Hippocampal formation (tissue), 2 donors: ENCODE measurements at places on chromosomes 5 and 9.
A peak's percentile ranks its signal among the peaks of the same experiment; 100 is the strongest.

- no peak for DNase-seq
These were observed 135.4 kb downstream of the WDR41 start for GRCh38 chr5:77356740-77357139.

GRCh38 chr5:115333164-115333563 is 36.7 kb upstream of the CCDC112 start:
- DNase-seq = no peak

DNA sequence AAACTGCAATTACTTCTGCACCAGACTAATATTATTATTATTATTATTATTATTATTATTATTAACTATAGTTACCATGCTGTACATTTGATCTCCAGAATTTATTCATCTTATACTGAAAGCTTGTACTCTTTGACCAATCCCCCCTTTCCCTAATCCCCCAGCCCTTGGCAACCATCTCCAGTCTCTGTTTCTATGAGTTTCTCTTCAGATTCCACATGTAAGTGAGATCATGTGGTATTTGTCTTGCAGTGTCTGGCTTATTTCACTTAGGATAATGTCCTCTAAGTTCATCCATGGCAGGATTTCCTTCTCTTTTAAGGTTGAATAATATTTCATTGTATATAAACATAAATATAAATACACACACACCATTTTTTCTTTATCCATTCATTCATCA is 287.0 kb upstream of the DAB2 start:
- DNase-seq = no peak

DNA sequence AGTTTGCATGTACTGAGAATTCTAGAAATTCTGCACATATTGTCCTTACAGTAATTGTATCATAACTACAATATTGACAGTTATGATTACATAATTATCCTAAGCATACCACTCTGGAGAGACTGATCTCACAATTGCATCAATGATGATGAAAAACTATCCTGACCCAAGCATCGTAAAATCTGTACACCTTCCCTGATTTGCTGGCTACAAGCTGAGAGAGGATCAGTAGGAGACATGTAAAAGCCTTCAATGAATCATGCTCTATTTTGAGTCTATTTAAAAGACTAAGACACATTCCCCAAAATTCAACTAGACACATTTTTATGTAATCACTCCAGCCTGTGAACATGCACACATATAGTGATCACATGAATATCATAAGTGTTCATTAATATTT is 1833.8 kb downstream of the EFNA5 start:
- DNase-seq = no peak

- DNase-seq = no peak
These were observed 7.4 kb downstream of the GALNT10 start for GRCh38 chr5:154197801-154198491.

GRCh38 chr9:132644251-132644650 is 25.5 kb downstream of the DDX31 start:
- no peak for DNase-seq

- DNase-seq = no peak
These were observed 100.4 kb downstream of the NFIB start for GRCh38 chr9:14213504-14213903.

DNA sequence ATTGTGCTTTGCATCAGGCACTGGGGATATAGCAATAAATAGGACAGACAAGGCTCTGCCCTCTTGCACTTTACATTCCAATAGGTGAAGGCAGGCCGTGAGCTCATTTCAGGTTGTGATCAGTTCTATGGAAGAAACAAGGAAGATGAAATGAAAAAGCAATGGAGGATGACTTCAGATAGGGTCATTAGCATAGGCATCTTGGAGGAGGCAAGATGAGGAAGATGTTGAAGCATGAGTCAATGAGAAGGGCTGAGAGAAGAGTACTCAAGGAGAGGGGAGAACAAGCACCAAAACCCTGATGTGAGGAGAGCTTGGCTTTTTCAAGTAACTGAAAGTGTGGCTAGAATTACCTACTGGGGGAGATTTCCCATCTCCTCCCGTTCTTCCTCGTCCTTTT is 5.0 kb upstream of the SPARC start:
- no peak for DNase-seq

- DNase-seq = no peak
These were observed 48.5 kb upstream of the NAA35 start for GRCh38 chr9:85892401-85892800.

GRCh38 chr5:82622711-82623514 is 344.8 kb upstream of the RPS23 start:
- no peak for DNase-seq

GRCh38 chr5:179840321-179840720 is 18.3 kb downstream of the MRNIP start:
- no peak for DNase-seq

GRCh38 chr5:82403026-82403425 is 124.9 kb upstream of the RPS23 start:
- no peak for DNase-seq

- DNase-seq = no peak
These were observed 90.8 kb downstream of the HACD4 start for GRCh38 chr9:20940447-20941173.

GRCh38 chr5:10307206-10308148 is at the start of gene CMBL:
CMBL (minus strand) TSS chr5:10307902; CDS start chr5:10290762, 17,140 bp downstream.
- DNase-seq = no peak

DNA sequence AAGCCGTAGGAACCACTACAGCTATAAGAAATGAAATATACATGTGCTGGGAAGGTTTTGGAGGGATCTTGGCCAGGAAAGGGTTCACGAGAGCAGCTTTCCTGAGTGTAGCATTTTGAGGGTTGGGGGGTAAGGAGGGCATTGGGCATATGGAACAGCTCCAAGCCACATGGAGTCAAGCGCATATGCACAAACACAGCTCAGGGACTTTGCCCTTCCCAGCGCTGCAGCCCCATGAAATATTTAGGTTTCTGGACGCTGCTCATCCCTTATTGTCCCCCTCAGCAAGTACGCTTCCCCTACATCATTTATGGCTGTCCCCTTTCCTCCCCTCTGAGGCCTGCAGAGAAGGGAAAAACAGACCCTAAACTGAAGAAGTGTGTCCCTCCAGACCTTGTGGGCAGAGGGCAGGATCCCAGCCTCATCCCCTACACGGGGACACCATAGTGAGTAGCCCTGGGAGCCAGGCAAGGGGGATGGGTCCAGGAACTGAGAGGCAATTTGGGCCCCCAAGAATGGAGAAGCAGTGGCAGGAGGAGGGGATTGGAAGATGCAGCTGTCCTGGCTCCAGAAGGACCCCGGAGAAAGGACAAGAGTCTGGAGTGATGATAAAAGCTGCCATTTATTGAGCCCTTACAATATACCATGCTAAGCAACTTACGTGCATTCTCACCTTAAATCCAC is 33.7 kb downstream of the PCDH1 start:
- DNase-seq = no peak

- DNase-seq = no peak
These were observed 78.4 kb downstream of the NTNG2 start for GRCh38 chr9:132239999-132240840.

DNA sequence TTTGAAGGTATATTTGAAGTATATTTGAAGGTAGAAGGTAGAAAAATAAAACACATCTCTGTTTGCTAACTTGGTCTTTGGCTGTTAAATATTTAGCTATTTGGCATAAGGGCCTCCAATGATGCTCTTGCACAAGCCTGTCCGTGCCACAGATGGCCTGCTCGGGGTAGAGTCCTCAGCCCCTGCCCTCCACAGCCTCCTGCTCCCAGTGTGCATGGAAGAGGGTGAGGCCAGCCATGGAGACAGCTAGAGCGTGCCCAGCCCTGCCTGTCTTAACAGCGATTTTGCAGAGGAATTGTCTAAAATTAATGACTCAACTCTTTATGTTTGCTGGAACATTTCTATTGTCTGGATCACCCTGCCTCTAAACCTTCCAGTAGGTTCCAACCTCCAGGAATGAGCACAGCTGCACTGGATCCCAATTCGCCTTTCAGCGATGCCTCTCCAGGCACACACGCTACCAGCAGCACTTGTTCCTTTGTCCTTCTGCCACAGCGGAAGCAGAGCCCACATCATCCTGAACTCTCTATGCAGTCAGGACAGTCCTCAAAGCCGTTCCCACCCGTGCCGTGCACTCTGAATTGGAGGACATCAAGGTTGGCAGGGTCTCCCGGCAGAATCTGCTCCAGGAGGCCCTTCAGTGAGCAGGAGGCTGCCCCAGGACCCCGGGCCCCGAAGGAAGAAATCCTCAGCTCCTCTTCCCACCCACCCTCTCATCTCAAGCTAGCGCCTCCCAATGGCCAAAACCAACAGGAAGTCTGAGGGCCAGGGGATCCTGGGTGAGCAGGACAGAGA is 254.0 kb upstream of the IRX1 start:
- DNase-seq = no peak

GRCh38 chr5:1522601-1523479 is 920 bp downstream of the LPCAT1 start:
- DNase-seq = no peak

DNA sequence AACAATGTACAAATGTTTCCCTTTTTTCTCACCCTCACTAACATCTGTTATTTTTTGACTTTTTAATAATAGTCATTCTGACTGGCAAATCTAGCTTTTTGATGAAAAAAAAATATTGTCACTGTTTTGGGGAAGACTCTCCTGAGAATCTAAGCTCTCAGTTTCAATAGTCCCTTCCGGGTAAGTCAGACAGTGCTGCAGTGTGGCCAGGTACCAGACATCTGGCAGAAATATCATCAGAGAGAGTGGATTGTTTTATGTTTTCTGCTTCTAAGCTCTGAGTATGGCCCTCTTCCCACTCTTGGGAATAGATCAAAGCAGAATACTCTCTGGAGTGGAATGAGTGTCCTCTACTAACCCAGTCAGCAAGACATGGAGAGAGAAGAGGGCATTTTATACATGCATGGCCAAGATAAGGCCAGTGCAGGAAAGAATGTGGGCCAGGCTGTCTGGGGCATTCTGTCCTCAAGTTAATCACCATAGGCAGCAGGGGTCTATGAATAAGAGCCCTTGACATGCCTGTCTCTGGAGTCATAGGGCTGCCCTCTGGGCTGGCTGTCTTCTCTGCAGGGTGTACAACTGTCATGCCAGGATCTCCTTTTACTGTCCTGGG is 38.5 kb upstream of the OR2S2 start:
- DNase-seq = no peak

DNA sequence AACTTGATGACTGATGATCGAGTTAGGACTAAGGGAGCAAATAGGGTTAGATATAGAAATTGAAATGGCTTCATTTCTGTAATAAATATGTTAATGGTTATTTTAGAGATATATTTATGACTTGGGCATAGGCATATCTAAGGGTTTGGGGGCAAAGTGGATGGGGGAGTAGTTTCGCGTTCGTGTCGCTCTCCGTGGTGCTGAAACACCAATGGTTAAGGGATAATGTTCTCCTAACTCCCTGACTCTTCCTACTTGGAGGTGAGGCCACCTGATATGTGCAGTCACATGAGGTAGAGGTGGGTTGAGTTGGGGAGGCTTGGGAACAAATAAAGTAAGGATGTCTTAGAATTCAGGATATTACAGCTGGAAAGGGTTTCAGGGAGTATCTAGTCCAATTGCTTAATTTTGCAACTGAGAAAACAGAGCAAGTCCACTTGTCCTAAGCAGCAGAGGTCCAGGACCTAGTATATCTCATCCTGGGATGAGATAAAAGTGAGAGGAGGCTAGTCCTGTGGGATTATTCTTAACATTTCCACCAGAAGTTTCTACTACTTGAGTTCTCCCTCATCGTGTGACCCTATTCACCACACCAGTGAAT is 44.0 kb upstream of the MAP1B start:
- no peak for DNase-seq

DNA sequence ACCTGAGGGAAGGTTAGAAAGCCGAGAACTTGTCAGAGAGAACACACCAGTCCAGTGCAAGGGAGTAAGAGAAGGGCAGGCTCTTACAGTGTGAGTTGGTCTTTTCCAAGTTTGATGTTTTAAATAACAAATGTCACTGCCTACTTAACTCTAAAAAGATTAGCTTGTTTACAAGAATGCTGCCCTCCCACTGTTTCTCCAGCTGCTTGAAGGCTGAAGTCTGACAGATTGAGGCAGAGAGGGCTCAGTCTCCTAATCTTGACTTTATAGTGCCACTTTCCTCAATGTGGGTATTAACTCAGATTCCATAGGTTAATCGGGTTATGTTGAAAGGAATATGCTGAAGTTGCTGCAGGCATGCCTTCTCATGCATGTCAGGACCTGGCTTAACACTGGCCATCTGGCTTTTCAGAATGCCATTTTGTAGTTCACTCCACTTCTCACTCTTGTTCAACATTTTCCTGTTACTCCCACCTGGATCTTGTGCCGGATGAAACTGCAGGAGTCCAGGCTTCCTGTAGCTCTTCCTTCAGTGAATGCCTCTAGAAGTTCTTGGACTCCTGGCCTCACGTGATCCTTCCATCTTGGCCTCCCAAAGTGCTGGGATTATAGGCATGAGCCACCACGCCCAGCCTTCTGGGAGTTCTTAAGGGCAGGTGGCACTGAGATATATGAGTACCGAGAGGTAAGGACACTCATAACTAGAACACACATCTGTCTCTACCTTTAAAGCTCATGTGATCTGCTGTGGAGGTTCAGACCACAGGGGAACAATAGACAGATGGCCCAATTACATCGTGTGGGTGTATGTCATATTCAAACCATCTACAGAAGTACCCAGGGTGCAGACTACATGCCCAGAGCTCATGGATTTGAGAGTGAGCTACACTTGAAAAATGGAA is 249.7 kb downstream of the ARHGAP26 start:
- no peak for DNase-seq

DNA sequence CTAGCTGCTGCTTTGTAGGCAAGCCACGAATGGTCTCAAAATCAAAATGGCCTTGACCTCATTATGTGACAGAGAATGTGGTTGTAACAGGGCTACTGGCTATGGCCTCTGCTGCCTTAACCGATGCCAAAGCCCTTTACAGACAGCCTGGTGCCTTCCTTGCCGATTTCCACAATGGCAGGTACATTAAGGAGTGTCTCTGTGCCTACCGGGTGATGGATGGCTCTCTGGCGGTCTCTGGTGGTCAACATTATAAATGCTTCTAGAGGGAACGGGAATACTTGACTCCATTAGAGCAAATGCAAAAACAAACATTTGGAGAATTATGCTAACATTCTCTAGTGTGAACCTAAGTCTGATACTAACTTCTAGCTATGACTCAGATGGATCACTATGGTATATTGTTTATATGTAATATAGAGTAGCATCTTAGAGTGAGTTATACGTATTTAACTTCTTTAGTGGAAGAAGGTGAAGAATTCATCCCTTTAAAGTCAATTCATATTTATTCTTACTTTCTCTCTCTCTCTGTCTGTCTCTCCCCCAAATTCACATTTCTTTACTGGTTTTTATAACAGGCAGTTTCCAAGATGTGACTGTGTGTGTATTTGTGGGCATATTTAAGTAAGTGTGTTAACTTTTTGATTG is 52.5 kb downstream of the RPS23 start:
- DNase-seq = peak; percentile 58

GRCh38 chr9:11946531-11946930 is 746.7 kb upstream of the TYRP1 start:
- no peak for DNase-seq

DNA sequence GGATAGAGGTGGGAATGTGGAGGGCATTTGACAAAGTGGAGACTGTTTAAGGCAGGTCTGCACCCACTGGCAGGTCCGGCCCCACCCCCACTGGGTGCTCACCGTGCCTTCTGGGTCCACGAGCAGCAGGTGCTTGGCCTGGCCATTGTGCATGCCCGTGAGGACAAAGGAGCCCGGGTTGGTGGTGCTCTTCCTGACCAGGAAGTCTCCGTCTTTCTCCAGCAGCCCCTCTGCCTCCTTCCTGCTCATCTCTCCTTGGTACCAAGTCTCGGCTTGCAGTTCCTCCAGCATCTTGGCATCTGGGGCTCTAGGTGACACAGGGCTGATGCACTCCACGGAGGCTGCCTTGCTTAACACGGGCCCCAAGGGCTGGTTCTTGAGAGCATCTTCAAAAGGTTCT is 46.6 kb downstream of the S1PR3 start:
- no peak for DNase-seq

GRCh38 chr9:108270051-108270450 is 585.7 kb downstream of the ACTL7B start:
- DNase-seq = no peak
